A673 (cell line): ENCODE measurements at places on chromosomes 12 and 14.

DNA sequence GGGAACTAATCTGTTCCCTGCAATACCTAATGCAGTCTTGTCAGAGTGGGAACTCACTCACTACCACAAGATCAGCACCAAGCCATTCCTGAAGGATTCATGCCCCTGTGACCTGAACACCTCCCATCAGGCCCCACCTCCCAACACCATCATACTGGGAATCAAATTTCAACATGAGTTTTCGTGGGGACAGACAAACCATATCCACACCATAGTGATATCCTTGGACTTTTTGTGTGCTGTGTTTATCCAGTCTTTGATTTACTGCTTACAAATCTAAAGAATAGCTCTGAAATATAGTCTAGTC, 243.5 kb downstream of the FBXL14 start:
- no peak for DNase-seq

- no peak for DNase-seq
These were observed 62.0 kb downstream of the TMEM121 start for GRCh38 chr14:105588236-105588860.

DNA sequence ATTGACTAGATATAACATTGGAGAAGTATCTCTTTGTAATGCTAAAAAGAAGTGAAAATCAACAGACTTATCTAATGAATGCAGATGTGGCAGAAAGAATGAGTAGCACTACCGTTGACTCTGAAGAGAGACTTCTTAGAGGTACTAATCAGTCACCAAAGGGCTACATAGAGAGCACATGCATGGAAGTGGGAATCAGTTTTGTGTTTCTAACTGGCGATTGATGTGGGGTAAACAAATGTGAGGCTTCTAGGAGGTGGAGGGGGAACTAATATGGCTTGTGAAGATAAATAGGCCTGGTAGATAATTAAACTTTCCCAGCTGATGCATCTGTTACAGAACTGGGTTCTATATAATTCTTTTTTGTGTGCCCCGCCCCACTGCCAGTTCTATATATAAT, 10.5 kb downstream of the COCH start:
- no peak for DNase-seq

DNA sequence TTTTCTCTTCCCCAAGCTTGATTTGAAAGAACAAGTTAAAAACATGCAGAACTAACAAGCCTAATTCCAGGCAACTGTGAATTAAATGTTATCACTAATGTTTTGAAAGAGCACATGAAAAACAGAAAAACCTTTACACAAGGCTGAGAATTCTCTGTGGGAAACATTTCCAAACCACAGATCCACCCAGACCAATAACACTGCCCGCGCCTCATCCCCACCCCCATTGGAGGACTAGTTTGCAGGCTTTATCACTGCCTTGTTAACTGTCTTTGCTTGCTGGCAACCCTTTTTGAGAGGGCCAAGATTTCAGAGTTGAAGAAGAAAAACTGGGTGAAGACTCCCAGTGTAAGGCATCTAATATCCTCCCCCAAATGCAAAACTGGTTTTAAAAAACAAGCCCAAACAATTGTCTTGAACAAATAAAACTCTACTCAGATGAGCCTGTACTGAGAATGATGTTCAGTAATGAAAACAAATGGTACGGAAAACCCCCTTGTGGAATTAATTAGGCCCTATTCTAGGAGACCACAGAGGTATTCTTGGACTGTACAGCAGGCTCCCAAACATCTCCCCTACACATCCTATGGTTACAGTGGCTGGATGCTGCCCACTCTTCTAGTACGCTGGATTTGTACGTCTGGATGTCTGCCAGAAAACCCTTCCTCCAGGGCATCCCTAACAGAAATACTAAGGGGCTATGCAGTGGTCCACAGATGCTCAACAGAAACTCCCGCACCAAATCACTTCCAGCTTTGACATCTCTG, 5.8 kb downstream of the MAX start:
- no peak for DNase-seq

DNA sequence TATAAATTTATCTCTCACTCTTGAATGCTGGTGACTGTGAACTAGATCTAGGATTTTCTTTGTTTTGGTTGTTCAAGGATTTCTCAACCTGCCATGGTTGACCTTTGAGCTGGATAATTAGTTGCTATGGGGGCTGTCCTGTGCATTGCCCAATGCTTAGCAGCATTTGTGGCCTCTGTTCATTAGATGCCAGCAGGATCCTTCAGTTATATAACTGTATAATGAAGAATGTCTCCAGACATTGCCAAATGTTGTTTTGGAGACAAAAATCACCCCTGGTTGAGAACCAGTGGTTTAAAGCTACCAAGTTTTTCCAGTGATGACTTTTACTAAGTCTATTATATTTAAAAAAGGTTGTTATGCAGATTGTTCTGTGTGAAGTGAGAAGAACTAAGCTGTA, 147.9 kb upstream of the STXBP6 start:
- no peak for DNase-seq

DNA sequence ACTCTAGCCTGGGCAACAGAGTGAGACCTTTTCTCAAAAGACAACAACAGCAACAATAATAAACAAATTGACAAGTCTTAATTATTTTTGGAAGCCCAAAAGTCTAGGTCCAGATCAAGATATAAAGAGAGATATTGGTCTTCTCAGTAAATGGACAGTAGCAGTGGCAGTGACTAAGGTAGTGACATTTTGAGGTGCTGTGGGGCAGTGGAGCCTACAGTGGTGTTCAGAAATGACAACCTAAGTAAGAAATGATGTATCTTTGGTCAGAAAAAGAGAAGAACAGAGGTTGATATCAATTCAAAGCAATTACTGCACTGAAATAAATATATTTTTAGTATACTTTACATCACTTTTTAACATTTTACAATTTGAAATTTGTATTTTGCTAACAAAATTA, 20.7 kb downstream of the METTL25 start:
- DNase-seq = no peak

- no peak for DNase-seq
These were observed 91.6 kb upstream of the PAWR start for GRCh38 chr12:79782172-79782900.

DNA sequence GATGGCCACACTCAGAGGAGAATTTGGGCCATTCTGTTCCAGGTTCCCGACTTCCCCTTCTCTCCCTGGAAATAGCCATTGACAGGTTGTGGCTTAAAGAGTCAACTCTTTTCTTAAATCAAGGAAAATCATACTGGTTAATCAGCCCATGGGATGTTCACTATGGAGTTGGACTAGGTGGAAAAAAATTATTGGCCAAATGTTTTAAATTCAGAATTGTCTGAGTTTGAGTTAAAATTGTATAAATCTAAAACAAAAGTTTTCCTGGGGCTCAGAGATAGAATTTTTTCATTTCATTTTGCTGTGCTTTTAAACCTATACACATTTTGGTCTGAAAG, 6.5 kb downstream of the ESRRB start:
- no peak for DNase-seq

DNA sequence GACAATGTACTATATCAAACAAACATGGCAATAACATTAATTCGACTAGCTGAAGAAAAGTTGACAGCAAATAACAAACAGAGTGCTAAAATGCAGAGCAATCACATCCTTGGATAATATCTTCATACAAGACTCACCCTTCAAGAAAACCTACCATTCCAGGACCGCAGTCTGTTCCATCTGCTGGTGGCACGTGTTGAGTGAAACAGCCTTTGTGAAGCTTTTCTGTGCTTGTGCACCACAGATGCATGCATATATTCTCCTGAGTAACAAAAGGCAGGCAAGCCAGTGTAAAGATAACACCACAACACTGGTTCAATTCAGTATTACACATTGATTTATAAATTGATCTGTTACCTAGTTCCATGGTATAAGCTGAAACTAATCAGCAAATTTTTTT, 89.3 kb downstream of the ADAMTS20 start:
- DNase-seq = no peak

GRCh38 chr14:23930742-23931141, 22.8 kb upstream of the DHRS4 start:
- no peak for DNase-seq

GRCh38 chr12:123106640-123107359, 44.1 kb downstream of the PITPNM2 start:
- peak; percentile 64 for DNase-seq

DNA sequence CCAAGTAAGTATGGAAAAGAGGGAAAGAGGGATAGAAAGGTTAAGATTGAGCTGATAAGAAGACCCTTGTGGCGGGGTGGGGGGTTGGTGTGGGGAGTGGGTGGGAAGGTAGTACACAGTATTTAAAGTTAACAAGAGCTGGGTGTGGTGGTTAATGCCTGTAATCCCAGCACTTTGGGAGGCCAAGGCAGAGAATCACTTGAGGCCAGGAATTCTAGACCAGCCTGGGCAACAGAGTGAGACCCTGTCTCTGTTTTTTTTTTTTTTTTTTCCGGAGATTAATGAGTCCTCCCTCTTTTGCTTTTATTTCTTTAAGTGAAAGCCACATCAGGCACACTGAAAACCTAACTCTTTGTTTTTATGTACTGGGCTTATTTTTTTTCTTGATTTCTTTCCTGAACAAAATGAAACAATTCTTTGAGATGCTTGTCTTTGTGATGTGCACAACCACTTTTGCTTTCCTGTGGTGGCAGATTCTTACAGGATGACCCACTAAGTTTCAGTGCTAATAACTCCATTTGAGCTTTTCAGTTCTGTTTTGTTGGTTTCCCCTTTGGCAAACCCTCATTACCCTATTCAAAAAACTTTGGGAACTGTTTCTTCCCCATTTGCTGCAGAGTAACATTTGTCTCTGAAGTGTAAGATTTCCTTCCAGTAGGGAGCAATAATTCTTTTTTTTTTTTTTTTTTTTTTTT, 54.8 kb downstream of the WNK1 start:
- no peak for DNase-seq

DNA sequence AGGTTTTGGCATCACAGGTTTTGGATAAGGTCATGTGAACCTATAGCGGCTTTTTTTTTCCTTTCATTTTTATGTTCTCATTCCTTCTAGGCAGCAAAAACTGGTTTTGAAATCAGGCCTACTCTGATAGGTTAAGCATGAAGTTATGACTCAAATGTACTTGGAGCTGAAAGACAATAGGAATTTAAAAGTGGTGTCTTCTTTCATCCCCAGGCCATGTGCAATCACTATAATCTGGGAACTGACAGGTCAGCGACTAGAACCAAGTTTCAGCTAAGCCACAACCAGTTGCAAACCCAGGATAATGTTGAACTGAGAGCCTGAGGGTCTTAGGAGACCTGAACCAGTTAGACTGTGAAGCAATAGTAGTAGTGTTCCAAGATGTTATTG, 74.3 kb downstream of the ANO6 start:
- DNase-seq = peak; percentile 31

- DNase-seq = no peak
These were observed 13.9 kb downstream of the DNM1L start for GRCh38 chr12:32693036-32693435.

DNA sequence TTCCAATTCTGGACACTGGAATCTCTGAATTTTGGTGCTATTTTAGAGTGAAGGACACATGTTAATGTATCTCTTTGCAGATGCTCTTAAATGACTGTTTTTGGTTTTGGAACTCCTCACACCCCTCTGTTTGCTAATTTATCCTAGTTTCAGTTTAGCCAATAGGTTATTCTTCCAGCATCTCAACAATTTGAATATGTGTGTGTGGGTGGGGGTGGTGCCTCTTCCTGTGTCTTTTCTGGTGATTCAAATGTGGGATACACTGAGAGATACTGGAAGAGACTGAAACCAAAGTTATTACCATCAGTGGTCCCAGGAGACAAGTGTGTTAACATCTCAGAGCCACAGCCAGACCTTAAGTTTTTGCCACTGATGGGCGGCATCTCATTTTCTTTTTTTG, 1317.4 kb upstream of the TMEM132C start:
- no peak for DNase-seq

DNA sequence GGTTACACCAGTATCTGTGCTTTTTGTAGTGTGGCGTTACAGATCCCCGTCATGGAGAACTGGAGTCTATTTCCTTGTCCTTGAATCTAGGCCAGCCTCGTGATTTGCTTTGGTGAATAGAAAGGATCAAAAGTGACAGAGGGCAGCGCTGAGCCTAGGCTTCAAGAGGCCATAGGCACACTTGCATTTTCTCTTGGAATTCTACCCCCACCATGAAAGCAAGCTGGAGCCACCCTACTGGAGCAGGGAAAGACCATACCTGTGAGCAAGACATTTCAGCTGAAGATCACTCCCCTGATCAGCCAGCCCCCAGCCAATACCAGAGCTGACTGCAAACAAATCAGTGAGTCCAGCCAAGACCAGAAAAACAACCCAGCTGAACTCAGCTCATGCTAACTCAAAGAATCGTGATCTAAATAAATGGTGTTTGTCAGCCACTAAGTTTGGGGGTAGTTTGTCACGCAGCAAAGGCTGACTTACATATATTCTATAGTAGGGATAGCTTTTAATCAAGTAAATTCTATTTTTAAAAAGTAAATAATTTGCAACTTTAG, 521.9 kb upstream of the TBX3 start:
- DNase-seq = no peak

GRCh38 chr14:41167040-41167439, 439.6 kb upstream of the LRFN5 start:
- DNase-seq = no peak

DNA sequence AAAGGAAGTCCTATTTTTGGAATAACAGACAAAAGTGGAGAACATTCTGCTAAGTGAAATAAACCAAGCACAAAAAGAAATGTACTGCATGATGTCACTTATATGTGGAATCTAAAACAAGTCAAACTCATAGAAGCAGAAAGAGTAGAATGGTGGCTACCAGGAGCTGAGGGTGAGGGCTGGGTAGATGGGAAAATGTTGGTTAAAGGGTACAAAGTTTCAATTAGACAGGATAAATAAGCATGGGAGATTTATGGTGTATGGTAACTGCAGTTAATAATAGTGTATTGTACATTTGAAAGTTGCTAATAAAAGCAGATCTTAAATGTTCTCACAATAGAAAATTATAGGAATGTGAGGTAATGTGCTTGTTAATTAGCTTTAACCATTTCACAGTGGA, 12.8 kb downstream of the LUM start:
- DNase-seq = no peak

DNA sequence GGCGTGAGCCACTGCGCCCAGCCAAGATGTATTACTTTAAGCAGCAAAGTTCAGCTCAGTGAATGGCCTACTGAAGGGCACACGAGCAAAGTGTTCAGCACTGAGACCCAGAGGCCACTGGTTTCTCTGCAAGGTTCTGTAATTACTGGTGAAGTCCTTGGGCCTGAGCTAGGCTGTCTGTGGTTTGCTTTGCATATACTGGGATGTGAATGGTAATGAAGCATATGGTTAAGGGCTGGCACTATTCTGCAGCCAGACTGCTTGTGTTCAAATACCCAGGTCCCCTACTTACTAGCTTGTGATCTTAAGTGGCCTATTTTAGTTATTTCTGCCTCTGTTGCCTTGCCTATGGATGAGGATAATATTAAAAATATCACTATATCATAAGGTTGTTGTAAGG, 72.0 kb downstream of the LLPH start:
- no peak for DNase-seq

DNA sequence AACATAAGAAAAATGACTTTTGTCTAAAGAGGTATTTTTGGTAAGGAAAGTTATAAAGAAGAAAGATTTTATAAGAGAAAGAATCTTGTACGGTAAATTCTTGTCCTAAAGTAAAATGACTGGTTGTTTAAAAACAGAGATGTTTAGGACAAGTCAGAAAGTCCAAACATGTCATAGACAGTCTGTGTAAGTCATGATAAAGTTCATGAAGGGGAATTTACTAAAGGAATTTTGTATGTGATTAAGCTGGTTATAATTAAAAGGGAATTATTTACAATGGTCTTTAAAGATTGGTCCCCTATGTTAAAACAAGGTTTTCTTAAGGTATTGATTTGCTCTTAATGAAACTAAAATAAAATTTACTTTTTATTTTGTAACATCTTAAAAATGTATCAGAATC, 269.4 kb upstream of the CCDC196 start:
- no peak for DNase-seq

- no peak for DNase-seq
These were observed 19.8 kb upstream of the CHFR start for GRCh38 chr12:132907216-132907615.
